SHP77 treated with DMSO at 0.1 percent for 48 hours (cell line): ENCODE measurements at places on chromosomes 12 and 14.

DNA sequence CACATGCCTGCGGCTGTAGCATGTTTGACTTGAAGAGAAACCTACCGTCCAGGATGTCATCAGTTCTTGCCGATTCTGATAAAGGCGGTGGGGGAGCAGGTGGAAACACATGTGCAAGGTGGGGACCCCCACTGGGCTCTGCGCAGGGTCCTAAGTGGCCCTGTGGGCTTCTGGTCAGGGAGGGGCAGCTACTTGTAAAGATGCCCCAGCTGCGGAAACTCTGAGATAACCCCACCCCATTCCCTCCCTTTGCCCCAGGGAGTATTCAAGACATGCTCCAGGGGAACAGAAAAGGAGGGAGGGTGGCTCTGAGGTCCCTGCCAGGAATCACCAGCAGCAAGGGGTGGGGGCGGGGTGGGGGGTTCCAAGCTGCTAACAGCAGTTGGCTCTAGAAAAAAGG lies 67.6 kb downstream of the PIWIL1 start:
- no peak for DNase-seq

DNA sequence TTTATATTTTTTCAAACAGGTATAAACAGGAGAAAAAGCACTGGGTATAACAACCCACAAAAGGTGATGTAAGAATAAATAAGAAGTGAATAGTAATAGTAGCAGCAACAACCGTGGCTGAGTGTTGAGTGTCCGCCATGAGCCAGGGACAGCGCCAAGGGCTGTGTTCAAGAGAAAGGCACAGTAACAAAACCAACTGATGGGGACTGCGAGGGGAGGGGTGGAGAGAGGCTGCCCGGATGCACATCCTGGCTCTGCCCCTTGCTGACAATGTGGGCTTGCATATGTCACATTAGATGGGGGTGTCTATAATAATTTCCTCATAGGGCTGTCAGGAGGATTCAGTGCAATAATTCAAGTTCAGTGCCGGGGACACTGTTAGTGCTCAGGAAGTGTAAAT lies 912.4 kb downstream of the VRK1 start:
- DNase-seq = no peak

DNA sequence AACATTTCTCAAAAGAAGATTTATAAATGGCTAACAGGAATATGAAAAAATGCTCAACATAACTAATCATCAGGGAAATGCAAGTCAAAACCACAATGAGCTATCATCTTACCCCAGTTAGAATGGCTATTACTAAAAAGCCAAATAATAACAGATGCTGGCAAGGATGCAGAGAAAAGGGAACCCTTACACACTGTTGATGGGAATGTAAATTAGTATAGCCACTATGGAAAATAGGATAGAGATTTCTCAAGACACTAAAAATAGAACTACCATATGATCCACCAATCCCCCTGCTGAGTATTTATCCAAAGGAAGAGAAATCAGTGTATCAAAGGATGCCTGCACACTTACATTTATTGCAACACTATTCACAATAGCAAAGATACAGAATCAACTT lies 58.3 kb downstream of the GUCY2C start:
- DNase-seq = no peak

DNA sequence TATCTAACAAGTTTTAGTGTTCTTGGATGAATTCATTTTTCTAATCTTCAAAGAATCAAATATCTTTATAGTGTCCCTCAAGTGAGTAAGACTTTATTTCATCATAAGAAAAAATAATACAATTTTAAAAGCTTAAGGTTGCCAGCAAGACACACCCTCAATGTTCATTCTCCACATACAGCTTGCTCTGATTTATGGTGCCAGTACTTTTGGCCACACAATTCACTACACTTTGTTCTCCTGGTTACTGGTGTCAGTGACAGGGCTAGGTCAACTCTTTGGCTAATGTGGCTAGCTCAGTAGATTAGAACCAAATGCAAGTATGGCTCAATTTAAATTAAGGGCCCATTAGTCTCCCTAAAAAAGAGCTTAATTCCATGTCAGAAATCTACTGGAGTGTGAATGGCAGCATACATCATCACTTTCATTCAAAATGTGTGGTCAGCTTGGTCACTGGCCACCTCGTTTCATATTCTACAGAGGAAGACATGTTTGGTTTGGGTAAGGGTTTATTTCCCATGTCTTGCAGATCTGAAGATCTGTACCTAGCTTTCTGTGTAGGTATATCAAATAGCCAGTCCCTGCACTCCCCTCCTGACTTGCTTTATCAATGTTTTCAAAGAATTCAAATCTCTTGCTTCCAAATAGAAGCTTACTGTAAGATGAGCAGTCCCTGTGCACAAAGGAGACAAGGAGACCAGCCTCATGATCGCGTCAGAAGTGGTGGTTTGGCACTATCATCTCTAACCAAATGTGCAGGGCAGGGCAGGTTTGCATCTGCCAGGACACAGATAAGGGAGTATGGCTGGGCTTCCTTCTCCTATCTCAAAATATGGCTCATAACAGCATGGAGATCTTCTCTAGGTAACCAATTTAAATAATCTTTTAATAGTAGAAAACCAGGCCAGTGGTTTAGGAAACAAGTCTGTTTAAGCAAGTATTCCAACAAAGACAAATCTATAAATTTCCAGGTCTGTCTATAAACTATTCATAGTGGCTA lies 31.3 kb downstream of the HECTD4 start:
- DNase-seq = no peak

GRCh38 chr14:22887260-22887989 lies 4.4 kb downstream of the REM2 start:
- peak; percentile 92 for DNase-seq

- DNase-seq = no peak
Measured at GRCh38 chr12:90322006-90322405, 613.4 kb upstream of the ATP2B1 start.

GRCh38 chr12:53862831-53863230 lies 75.8 kb upstream of the HOXC13 start:
- DNase-seq = no peak

DNA sequence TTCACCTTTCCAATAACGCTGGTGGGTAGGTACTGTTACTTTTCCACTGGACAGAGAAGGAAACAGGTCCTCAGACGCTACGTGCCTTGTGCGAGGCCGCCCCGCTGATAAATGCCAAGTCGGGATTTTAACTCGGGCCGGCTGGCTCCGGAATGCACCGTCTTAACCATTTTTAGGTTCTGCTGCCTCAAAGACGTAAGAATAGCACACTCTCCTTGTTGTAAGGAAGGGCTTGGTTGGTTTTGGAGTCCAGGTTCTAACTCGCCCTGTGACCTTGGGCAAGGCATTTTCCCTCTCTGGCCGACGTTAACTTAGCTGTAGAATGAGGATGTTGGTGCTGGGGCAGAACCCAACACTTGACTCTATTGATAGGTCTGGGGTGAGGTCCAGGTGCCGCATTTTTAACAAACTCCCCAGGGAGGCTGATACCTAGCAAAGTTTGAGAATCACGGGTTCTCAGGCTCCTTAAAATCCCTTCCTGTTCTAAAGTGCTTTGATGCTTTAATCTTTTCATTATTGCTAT lies 814 bp downstream of the ANKRD13A start:
- no peak for DNase-seq

DNA sequence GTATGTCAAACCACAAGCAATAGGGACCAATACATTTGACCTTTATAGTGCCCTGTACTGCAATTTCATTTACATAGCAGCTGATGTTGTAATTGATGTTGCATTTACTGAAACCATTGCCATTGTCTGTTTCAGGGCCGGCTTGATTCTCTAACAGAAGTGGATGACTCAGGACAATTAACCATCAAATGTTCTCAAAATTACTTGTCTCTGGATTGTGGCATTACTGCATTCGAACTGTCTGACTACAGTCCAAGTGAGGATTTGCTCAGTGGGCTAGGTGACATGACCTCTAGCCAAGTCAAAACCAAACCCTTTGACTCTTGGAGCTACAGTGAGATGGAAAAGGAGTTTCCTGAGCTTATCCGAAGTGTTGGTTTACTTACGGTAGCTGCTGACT lies 216.0 kb downstream of the AKAP6 start:
- no peak for DNase-seq

- no peak for DNase-seq
Measured at GRCh38 chr12:98686603-98687002, 41.5 kb downstream of the APAF1 start.

DNA sequence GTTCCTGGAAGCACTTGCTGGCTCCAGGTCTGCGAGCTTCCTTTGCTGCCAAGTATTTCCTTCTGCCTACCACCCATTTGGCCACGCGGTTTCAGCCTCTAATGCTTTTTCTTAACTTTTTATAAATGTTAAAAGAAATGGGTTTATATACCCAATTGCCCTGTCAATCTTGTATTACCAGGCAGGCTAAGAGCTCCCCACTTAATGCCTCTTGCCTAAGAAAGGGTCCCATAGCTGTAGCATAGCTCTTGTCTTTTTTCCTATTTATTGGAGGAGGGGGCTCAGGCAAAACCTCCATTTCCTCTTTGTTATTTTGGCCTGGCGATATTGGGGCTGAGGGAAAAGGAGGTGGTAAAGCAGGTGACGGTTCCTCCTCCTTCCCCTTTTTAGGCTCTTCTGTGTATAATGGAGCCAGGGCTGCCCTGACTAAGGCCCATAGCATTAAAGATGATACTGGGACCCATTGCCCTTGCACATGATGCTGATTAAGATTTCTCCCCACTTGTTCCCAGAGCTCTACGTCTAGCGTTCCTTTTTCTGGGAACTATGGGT lies 21.6 kb upstream of the BLTP3B start:
- DNase-seq = no peak

DNA sequence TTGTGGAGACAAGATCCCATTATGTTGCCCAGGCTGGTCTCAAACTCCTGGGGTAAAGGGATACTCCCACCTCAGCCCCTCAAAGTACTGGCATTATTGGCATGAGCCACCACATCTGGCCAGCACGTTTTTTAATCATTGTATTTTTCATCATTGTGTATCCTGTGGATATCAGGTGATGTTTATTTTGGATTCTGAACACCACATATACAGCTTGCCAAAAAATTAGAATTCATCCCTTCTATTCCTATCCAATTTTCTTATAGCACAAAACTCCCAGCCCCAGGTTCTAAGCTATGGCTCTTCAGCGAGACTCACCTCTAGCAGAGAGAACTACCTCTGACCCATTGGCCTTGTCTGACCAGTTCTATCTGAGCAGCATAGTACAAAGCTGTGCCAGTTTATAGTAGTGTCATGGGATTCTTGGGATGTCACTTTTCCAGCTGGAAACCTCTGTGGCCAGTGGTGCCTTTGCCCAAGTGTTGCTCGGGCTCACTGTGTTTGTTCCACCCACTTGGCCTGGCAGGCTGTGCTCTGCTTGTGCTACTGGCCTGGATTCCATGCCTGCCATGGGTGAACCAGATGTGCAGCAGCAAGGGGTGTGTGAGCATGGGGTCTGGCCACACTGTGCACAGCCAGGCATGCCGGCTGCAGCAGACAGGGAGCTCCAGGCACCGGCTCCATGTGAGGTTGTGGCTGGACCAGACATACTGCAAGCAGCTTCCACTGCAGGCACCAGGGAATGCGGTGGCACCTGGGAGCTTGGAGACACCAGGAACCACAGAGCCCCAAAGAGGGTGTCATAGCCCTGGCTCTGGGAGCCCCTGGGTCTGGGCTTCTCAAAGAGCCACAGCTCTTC lies 37.2 kb downstream of the TIMELESS start:
- no peak for DNase-seq

DNA sequence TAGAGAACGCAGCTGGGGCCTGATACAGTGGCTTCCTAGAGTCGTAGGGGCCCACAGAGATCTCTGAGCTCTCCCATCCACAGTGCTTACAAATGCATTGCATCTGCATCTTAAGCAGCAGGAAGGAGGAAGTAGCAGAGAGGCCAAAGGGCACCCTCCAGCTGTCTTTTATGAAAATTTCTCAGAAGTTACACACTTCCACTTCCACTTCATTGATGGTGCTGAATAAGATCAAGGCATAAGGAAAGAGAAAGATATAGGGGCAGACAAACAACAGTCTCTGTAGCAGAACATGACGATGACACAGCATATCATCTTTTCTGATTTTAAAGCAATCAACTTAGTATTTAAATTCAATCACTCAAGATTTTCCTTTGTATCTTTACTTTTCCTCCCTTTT lies 51.6 kb upstream of the ABCC9 start:
- DNase-seq = no peak

DNA sequence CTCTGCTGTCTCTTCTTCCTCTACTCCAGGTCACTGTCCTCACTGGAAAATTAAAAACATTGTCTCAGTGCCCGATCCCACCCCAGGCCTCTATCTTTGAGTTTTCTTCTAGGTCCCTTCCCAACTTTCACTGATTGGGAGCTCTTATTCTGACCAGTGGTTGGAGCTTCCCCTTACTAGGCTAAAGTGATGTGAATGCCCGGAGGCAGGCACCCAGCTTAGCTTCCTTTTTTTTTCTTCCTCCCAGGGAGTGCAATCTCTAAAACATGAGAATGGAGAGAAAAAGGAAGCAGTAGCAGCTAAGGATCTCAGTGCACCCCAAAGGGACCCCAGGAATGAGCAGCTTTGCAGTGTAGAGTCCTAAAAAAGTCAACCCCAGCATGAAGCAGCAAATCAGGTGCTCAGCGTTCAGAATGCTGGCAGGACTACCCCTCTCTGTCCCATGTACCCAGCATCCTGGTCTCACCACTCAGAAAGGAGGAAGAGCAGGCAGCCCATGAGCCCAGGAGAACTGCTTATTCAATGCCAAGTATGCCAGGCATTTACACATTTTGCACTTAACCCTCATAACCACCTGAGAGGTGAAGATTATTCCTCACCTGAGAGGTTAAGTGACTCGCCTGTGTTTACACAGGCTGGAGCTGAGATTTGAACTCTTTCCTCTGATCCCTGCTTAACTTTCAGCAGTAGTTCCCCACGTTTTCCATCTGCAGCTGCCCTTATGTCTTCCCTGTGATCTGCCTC lies 146.2 kb upstream of the PWP1 start:
- DNase-seq = no peak

- DNase-seq = peak; percentile 94
Measured at GRCh38 chr14:33307691-33308251, 369.1 kb downstream of the NPAS3 start.

DNA sequence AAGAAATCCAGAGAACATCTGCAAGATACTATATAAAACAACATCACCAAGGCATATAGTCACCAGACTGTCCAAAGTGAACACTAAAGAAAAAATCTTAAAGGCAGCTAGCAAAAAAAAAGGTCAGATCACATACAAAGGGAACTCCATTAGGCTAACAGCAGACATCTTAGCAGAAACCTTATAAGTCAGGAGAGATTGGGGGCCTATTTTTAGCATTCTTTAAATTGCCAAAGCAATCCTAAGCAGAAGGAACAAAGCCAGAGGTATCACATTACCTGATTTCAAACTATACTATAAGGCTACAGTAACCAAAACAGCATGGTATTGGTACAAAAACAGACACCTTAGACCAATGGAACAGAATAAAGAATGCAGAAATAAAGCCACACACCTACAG lies 92.5 kb downstream of the IPO8 start:
- no peak for DNase-seq
